ENCODE measurements at places on chromosomes 7 and 10.

GRCh38 chr7:135463908-135464307 lies 46.0 kb downstream of the CNOT4 start:
- DNase-seq = no peak

- DNase-seq = no peak
Observed at GRCh38 chr10:133040198-133040597, 47.5 kb upstream of the ADGRA1 start.

DNA sequence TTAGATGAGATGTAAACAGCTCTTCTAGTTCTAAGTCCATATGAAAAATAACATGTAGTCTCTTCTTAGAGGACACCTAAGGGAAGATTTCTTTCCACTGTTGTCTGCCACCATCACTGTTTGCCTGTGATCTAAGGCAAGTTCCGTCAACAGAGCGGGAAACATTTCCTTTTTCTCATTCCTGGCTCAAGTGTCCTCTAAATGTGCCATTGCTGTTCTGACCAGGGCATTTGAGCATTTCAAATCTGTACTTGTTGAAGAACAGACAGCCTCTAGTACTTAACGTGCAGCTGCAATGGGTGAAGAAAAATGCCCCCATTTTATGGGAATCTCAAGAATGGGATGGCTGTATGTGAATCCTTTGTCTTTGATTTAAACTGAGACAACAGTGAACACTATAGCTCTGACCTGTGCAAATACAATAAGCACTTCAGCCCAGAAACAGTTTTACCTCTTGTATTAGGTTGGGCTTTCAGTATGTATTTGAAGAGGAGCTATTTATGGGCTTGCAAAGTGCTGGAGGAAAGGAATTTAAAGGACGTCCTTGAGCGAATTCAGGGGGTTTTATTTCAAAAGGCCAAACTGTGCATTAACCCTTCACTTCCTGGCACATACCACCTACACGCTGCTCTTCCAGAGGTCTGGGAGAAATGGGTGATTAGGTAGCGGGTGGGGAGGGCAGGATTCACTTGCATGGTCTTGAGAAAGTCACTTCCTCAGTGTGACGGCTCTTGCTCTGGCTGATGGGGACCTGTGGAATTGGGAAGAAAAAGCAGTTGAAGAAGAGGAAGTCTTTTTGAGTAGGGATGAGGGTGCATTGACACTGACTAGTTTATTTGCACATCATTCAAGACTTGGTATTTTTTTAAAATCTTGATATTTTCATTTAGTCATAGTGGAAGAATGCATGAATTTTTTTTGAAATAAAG lies 66.1 kb downstream of the THNSL1 start:
- DNase-seq = no peak

- DNase-seq = no peak
Observed at GRCh38 chr7:29623973-29624372, 60.3 kb downstream of the PRR15 start.

DNA sequence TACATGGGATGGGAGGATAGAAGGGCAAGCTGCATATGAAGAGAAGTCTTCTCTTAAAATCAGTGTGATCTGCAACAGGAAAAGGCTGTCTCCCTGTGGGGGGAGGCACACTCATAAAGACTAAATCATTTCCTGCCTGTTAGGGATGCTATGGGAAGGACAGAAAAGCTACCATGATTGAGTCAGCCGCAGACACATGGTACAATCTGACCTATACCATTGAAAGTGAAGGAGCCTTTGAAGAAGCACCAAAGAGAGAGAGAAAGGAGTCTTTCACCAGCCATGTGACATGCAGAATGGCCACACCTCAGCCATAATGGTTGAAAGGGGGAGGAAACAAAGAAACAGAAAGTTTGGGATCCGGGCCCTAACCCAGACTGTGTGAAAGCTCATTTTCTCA lies 29.1 kb downstream of the NUDCD3 start:
- no peak for DNase-seq

- DNase-seq = no peak
Observed at GRCh38 chr10:133326745-133327650, 9.7 kb downstream of the CALY start.

DNA sequence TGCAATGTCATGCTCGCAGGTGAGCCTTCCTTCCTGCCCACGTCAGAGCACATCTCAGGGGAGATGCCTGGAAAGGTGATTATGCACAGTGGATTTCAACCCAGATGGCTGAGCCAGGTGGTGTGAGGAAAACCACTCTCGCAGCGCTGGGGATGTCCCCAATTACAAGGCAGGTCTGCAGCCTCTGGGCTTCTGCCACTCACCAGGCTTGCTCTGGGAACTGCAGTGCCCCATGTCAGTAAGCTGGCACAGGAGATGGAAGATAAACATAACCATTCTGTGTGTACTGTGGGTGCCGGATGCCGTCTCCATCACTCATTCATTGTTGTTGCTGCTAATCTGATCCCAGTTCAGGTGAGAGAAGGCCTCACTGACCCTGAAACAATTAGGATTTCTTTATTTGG lies 222.9 kb upstream of the PITRM1 start:
- DNase-seq = no peak

DNA sequence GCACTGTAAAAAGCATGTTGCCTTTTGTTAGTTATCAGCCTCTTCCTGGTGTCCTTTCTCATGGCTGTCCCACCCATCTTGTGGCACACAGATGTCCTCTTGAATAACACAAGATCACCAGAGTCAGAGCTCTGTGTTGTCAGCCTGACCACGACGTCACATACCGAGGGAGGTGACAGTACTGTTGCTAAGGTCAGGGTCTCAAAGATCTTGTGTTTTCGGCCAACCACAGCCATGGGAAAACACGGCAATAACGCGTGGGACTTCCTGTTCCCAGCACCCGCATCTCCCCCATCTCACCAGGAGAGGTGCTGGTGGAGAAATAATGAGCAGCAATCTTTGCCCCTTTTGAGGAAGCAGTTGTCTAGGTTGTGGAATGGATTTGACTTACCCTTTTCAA lies 40.4 kb downstream of the NPVF start:
- DNase-seq = no peak

DNA sequence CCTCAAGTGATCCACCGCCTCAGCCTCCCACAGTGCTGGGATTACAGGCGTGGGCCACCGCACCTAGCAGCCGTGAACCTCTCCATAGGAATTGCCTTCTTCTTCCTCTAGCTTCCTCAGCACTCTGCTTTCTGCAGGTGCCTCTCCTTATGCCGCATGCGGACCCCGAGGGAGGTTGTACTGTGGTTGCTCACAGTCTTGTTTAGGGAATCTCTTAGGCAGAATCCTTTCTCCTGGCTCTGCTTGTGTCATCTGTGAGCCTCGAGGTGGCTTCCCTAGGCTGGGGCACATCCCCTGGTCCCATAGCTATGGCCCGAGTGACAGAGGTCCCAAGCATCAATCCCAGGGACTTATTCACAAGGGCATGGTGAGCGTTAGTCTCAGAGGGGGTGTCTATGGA lies 33.2 kb upstream of the GIMAP8 start:
- no peak for DNase-seq

DNA sequence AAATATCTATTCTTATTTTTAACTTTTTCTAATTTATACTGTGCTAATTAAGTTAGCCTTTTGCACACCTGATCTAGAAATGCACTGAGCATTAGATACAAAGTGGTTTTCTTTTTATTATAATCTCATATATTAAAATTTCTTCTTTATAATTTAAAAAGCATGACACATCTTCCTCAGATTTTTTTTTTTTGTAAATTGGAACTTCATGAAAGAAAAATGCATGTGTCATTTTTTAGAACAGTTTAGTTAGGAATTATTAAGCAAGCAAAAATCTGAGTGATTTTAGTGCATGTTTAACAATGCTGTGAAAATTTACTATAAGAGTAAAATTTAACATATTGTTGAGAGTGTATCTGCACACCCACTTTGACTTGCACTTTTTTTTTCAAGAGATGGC lies 367.9 kb downstream of the TFEC start:
- DNase-seq = no peak

GRCh38 chr10:48511875-48512231 lies 93.0 kb downstream of the ARHGAP22 start:
- DNase-seq = no peak

DNA sequence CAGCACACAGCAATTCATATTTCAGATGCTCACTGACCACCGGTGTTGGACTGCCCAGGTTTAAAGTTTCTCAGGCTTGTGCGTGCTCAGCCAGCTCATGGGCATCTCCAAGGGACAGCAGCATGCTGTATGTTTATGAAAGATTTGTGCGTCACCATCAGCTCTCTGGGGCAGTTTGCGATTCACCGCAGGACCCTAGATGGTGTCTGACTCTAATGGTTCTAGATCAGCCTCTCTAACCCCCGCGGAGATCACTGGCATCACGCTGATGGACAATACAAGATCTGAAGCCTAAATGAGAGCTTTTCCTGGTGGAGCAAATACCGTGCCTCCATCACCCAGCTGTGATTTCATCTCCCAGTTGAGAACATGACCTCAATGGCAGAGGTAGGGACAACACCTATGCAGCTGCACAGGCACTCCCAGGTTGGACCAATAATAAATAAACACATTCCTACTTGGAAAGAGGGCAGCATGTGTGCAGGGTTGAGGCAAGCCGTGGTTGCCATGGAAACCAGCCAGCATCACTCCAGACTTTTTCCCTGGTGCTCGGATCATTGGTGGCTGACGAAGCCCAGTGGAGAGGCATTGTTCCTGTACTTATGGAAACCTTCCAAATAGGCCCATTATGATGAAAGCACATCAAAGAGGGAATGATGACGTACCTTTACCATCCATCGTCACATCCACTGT lies 253.6 kb downstream of the KCNMA1 start:
- no peak for DNase-seq

DNA sequence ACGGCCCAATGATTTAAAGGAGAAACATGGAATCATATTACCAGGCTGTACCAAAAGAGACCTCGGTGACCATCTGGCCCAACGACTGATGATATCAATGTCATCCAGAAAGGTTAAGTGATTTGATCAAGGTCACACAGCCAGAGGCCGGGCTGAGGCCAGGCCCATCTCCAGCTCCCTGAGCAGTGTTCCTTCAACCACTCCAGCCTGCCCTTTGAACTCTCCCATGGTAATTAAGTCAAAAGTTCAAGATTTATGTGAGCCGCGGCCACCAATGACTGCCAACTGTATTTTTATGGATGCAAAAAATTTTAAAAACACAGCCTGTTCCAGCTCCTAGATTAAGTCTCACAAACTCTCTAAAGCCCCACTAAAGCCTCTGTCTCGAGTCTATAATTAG lies 41.8 kb downstream of the FGFR2 start:
- no peak for DNase-seq

DNA sequence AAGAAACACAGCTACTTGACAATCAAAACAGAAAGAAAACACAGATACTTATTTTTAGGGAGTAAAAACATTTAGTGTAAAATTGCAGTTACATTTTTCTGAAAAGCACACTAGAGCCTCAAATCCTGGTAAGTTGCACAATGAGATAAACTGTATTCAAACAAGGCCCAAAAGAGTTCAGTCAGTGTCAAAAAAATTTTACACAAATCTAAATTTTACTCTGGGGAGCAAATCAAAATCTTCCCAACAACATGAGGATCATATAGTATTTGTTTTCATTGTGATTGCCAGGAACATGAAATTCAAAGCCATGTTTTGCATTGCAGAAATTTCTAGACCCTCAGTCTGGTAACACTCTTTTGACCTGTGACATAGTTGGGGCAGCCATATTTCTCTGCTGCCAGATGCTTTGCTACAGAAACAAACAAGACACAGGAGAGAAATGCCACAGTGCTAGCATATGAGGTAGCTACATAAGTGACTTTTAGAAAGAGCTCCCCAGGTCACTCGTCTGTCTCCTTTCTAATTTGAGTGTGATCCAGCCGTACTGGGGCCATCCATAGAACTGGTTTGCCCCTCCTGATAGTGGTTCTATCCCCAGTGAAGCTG lies 49.6 kb downstream of the PDE1C start:
- no peak for DNase-seq

GRCh38 chr10:88744002-88744401 lies 15.8 kb upstream of the LIPN start:
- no peak for DNase-seq

DNA sequence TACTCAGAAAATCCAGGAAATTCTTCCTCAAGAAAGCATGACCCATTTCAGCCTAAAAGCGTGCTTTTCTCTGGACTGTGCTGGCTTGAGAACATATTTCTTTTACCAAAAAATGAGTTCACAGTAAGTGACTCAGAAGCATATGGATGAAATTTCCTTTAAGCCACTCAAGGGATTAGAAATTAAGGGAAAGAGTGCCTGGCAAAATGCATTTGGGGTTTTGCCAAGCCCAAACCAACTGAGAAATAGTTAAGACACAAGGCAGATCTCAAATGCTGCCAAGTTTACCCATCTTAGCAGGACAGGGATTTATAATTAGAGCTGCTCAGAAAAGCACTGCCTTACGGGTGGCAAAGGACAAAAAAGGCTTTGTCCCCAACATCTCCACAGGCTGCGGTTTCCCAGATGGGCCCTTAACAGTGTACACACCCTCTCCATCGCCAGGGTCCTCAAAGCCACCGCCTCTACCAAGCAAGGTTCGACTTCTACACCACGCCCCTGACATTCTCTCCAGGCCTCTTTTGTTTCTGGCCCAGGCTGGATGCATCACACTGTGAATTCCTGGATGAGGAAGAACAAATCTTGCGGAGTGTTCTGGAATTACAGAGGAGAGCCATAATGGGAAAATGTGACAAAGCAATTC lies 30.1 kb upstream of the CDHR3 start:
- no peak for DNase-seq

DNA sequence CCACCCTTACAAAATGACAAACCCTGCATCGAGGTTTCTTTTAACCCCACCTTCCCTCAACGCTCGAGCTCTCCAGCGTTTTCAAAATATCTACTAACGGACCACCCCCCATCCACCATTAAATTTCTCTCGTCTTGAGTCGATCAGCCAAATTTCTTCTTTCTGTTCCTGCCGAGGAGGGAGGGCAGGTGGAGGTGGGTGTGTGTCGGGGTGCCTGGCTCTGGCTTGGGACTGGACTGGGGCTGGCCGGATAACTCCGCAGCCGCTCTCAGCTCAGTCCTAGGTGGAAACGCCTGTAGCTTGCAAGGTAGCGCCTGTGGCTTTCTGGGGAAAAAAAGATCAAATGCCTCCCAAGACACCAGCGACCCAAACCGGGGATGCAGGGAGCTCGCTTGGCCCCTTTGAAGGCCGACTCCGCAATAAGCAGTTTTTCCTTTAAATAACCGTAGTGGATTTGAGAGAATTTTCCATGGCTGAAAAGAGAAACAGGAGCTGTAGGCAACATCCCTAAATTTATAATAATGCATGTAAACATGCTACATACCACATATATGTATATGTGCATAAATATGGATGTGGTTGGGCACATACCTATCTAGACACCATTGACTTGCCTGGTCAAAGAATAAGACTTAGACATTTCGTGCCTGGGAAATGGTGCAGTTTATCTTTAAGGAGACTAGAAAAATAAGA lies 1.9 kb upstream of the TMEM178B start:
- no peak for DNase-seq

- no peak for DNase-seq
Observed at GRCh38 chr10:12712293-12712983, 289.1 kb downstream of the CCDC3 start.

DNA sequence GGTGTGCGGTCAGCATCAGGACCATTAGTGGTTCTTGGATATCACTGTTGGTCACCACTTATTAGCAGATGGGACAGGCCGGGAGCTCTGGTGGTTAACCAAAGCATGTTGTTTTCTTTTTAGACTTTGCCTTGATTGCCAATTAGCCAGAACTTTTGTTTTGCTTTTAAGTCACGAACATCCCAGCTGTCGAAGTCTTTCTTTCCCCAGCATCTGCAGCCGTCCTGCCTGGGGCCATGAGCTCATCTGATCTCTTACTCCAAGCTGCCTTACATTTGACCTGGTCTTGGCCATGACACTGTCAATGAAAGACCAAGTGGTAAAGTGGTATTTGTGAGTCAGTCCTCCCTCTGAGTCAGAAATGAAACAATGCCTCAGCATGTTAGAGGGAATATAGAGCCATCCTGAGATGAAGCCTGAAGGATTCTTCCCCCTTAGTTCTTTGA lies 53.9 kb upstream of the CREB5 start:
- no peak for DNase-seq

All from activated CD4-positive, alpha-beta T cell treated with anti-CD3 and anti-CD28 coated beads for 1 hour (primary cell).